ENCODE measurements at places on chromosomes 12 and 14.

GRCh38 chr14:95939335-95939734 is 62.7 kb downstream of the TUNAR start:
- DNase-seq: no peak

DNA sequence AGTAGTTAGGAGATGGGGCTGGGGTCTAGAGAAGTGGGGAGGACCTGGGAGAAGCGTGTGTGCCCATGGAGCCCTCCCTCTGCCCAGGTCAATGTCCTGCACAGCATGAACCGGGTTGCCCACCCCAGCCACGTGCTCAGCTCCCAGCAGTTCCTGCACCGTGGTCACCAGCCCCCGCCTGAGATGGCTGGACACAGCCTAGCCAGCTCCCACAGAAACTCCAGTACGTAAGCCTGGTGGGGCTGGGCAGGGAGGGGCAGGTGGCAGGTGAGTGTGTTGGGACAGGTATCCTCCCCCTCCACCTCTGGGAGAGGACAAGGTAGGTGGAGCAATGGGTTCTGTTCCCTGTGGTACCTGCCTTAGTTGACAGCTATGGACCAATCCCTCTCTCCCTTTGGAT is 20.7 kb downstream of the CLSTN3 start:
- DNase-seq: no peak

DNA sequence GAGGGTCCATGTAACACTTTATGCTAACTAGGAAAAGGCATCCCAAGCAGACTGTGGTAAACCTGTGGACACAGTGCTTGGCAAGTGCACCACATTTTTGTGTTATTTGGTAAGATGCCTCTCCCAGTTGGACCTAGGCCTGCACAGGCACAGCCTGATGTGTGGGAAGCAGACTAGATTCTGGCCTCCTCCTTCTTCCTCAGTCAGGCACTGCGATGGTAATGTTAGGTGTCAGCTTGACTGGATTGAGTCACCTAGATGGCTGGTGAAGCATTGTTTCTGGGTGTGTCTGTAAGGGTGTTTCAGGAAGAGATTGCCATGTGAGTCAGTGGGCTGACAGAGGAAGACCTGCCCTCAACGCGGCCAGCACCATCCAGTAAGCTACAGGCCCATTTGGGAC is 25.3 kb upstream of the RHOJ start:
- no peak for DNase-seq

- no peak for DNase-seq
Observed at GRCh38 chr12:128008341-128008740, 258.6 kb upstream of the TMEM132C start.

GRCh38 chr14:54481695-54482094 is 7.1 kb downstream of the GMFB start:
- DNase-seq: no peak
